ENCODE measurements at places on chromosomes 11 and 22.

DNA sequence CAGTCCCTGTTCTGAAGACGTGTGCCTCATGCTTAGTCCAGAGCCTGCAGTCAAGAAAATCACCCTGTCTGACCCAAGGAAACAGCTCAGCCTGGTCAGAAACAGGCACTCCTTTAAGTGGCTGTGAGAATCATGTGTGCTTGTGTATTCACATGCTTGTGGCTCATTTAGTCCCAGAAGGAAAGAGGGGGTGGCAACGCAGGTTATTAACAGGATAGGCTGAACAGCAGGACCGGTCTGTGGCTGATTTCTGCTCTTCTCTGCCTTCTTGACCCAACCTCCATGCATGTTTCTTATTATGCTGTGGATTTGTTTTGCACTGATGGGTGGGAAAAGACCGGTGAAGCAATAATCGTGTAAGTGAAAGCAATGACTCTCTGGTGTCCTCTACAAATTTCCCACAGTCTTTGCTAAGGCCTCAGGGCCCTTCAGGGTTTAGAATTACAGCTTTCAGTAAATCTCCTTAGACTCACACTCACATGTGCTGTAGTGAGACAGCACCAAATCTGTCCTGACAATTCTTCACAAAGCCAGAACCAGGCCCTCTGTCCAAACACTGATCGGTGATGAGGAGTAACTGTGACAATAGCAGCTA is 288.1 kb downstream of the ETS1 start:
- no peak for DNase-seq

DNA sequence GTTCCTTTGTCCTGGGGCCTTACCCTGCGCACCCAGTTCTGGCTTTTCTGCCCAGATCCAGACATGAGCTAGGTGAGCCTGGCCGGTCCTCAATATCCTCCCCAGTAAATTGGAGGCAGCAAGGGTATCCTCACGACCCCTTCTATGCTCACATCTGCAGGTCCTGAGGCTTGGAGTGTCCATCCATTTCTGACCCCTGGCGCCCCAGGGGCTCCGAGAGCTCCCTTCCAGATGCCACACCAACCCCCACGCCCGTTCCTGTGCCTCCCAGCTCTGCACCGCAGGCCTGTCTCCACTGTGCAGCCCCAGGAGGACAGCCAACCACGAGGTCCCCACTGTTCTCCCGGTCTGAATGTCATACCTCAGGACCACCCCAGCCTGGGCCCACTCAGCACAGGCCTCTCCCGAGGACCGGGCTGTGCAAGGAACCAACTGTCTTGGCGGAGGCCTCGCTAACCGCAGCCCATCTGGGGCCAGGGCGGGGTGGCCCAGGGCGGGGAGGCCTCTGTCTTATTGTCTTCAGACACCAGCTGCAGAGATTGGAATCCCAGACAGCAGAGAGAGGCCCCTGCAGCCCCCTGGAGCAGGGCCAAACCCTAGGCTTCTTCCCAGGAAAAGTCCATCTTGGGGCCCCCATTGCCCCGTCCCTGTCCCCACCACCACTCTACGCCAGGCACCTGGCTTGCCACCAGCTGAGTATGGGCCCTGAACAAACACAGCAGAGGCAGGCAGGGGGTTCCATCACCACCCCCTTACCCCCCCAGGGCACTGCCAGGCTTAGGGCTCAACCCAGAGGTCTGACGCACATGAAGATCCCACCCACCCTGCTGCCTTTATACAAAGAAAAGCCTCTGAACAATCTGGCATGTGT is 39.3 kb downstream of the ALX4 start:
- DNase-seq: no peak

GRCh38 chr11:77109236-77110019 is 6.8 kb downstream of the OMP start:
- no peak for DNase-seq

- no peak for DNase-seq
These were observed 415.9 kb upstream of the CADM1 start for GRCh38 chr11:115920092-115920461.

GRCh38 chr11:4090258-4090657 is 4.3 kb upstream of the RRM1 start:
- DNase-seq: no peak
